Astrocyte (in vitro differentiated cells and primary cell): ENCODE measurements at places on chromosomes 5 and 9. TPM values are rescaled to one million over a fixed set of nuclear protein-coding genes. Genes with fewer than 3 reads are reported as not detected.

ACTBL2 gene
- 11.6 and 11.8 TPM in 2 replicates for total RNA-seq

DNA sequence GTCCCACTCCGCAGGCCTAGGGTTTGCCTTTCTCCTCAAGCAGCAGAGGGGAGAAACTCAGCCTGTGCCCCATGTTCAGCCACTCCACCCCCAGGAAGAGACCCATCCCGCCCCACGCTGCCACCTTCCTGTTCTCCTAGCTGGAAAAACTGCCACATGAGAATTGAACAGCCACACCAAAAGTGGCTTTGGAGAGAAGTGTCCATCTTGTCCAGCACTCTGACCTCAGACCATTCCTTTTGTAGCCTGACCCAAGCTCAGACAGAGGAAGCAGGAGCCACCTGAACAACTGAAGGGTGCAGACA, 8.3 kb upstream of the SLC25A48 start:
- no peaks in the 10 kb centered on the region for H3K36me3 ChIP-seq
- DNase-seq, result no peak
- H3K27me3 ChIP-seq, result peaks cover 12% of the 10 kb centered on the region
- H3K4me1 ChIP-seq, result no peaks in the 10 kb centered on the region
- H3K4me3 ChIP-seq, result no peak overlapping the region
- H3K27ac ChIP-seq, result no peak overlapping the region

NIPAL4 gene
- 7.1 and 10.8 TPM in 2 replicates for total RNA-seq

DNA sequence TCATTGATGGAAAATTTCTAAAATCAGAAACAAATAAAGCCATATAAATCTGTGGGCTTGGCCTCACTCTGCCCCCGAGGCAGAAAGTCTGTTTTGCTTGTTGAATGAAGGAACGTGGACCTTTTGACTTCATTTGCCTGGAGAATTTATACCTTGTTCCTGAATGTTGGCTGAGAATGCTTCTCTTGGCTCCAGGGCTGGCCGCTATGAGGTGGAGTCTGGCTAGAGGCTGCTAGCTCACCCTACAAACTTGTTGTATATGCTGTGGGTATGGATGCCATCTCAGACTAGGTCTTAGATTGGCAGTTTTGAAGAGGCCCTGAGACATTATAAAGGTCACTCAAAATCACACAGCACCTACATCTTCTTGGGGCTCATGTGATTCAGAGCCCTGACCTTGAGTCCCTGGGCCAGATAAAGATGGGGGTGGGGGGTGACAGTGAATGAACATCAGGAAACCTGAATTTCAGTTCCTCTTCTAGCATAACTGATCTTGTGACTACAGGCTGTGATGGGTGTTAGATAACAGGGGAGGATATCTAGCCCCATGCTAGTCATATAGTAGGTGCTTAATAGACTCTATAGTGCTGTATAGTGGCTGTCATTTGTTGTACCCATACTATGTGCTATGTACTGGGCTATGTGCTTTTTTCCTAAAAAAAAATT, 2.8 kb downstream of the GM2A start:
- no peaks in the 10 kb centered on the region for H3K36me3 ChIP-seq
- H3K4me1 ChIP-seq, result peaks cover 7% of the 10 kb centered on the region
- H3K27me3 ChIP-seq, result no peaks in the 10 kb centered on the region
- no peak overlapping the region for H3K4me3 ChIP-seq
- no peak overlapping the region for H3K27ac ChIP-seq
- DNase-seq, result no peak

- H3K4me3 ChIP-seq, result no peak overlapping the region
- no peaks in the 10 kb centered on the region for H3K4me1 ChIP-seq
- no peaks in the 10 kb centered on the region for H3K27me3 ChIP-seq
- H3K27ac ChIP-seq, result no peak overlapping the region
- peak; percentile 26 for DNase-seq
Measured at GRCh38 chr9:4020038-4020754, 279.7 kb downstream of the GLIS3 start.

PTGDS gene
- 5.0 and 5.6 TPM in 2 replicates for total RNA-seq

DNA sequence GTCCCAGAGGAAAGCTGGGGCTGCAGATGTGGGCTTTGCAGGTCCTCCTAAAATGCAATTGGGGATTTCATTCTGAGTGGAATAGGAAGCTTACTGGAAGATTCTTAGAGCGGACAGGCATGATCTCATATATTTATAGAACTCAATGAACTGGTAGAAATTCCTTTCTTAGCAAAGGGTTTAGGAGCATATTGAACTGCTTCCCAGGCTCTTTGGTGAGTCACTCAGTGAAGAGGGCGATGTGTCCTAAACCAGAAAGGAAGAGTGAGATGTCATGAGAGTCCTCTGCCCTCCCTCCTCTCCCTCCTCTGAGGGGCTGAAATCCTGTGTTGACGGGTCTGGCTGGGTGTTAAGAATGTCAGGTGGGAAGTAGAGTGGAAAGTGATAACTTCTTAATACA, 26.3 kb upstream of the SEMA6A start:
- H3K4me1 ChIP-seq, result peaks cover 8% of the 10 kb centered on the region
- H3K4me3 ChIP-seq, result no peak overlapping the region

DNA sequence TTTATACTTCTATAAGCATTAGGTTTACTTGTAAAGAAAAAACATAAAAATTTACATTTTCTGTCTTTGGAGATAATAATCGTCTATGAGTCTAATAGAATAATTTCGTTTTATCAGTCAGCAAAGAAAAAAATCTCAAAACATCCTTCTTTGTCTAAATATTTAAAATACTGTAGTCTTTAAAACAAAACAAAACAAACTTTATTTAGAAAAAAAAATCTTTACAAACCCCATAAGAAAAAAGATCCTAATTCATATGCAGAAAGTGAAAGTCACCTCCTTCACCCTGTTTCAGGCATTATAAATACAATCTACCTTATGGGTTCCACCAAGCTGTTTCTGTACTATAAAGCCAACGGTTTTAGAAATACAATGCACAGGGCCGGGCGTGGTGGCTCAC, 5.6 kb downstream of the LARS1 start:
- H3K27me3 ChIP-seq, result no peaks in the 10 kb centered on the region
- no peak overlapping the region for H3K27ac ChIP-seq
- no peak overlapping the region for H3K4me3 ChIP-seq
- H3K4me1 ChIP-seq, result peaks cover 7% of the 10 kb centered on the region
- DNase-seq, result no peak
- H3K36me3 ChIP-seq, result peaks cover 10% of the 10 kb centered on the region

DNA sequence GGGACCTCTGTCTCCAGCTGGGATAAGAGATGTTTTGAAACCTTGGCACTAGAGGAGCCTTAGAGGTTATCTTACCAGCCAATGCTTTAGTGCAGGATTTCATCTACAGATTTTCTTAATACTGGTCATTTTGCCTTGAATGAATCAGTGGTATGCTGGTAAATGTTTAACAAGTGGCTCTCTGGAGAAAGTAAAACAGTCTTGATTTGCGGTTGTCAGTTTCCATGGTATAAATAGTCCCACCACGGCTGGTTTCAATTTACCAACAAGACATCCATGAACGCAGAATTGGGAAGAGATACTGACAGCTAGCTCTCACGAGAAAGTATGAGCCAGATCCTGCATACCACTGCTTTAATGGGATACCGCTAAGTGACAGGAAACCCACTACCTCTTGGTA, 56.7 kb upstream of the CXCL14 start:
- H3K4me3 ChIP-seq, result no peak overlapping the region
- no peak overlapping the region for H3K27ac ChIP-seq
- DNase-seq, result no peak
- no peaks in the 10 kb centered on the region for H3K36me3 ChIP-seq
- no peaks in the 10 kb centered on the region for H3K4me1 ChIP-seq

NDUFS6 gene
- 37.6 and 39.3 TPM in 2 replicates for total RNA-seq

OSMR gene
- 38.6 and 39.2 TPM in 2 replicates for total RNA-seq

DNA sequence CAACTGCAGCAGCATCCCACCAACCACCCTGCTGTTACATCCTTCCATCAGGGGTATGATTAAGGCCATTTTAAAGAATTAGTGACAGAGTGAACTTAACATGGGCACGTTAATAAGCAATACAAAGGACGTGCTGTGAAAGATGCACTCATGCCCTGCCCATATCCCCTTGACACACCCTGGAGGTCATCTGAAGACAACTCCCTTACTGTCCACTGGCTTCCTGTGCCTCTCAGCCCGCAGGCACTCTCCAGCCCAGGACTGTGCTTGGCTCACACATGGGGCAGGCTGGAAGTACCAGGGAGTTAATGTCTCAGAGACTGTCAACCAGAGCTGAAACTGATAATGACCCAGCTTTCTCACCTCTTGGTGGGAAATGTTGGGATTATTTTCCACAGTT, 81.8 kb downstream of the TRIM36 start:
- no peaks in the 10 kb centered on the region for H3K27me3 ChIP-seq
- DNase-seq, result no peak
- no peak overlapping the region for H3K27ac ChIP-seq
- H3K36me3 ChIP-seq, result no peaks in the 10 kb centered on the region
- no peaks in the 10 kb centered on the region for H3K4me1 ChIP-seq

DNA sequence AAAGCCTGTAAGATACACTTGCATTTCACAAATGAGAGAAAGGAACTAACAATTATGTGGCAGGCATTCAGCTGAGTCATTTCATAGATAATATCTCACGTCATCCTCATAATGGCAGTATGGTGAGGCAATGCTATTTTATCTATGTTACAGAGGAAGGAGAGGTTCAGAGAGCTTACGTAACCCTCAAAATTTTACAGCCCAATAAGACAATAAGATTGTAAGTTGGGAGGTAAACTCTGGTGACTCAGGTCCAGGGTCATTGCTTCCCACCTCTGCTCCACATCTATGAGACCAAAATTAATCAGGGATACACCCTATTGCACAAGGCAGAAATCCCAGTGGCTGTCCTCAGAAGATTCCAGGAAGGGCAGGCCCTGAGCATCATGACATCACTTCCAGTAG, 309.7 kb downstream of the NSG2 start:
- no peaks in the 10 kb centered on the region for H3K36me3 ChIP-seq
- H3K4me1 ChIP-seq, result no peaks in the 10 kb centered on the region
- H3K4me3 ChIP-seq, result no peak overlapping the region
- peak; percentile 98 for DNase-seq
- no peak overlapping the region for H3K27ac ChIP-seq
- no peaks in the 10 kb centered on the region for H3K27me3 ChIP-seq

- H3K36me3 ChIP-seq, result no peaks in the 10 kb centered on the region
- H3K4me1 ChIP-seq, result no peaks in the 10 kb centered on the region
- no peak overlapping the region for H3K4me3 ChIP-seq
- H3K27me3 ChIP-seq, result no peaks in the 10 kb centered on the region
- no peak overlapping the region for H3K27ac ChIP-seq
Measured at GRCh38 chr9:132061526-132061925, 18.1 kb downstream of the MED27 start.

SUSD3 gene
- not detected in 2 replicates for total RNA-seq

LCN1 gene
- total RNA-seq, result not detected in 2 replicates

GRCh38 chr9:110933350-110934001, 104.8 kb downstream of the LPAR1 start:
- peaks cover 7% of the 10 kb centered on the region for H3K4me1 ChIP-seq
- no peak overlapping the region for H3K4me3 ChIP-seq
- DNase-seq, result no peak

- no peaks in the 10 kb centered on the region for H3K4me1 ChIP-seq
- no peak overlapping the region for H3K27ac ChIP-seq
- H3K36me3 ChIP-seq, result peaks cover 5% of the 10 kb centered on the region
- no peaks in the 10 kb centered on the region for H3K27me3 ChIP-seq
- no peak overlapping the region for H3K4me3 ChIP-seq
Measured at GRCh38 chr9:18507151-18507550, 33.2 kb downstream of the ADAMTSL1 start.

- H3K27ac ChIP-seq, result no peak overlapping the region
- peaks cover 16% of the 10 kb centered on the region for H3K4me1 ChIP-seq
- H3K4me3 ChIP-seq, result no peak overlapping the region
- H3K27me3 ChIP-seq, result no peaks in the 10 kb centered on the region
Measured at GRCh38 chr9:92608909-92609445, 61.0 kb downstream of the IPPK start.

ANKRD31 gene
- 0.07 and 0.14 TPM in 2 replicates for total RNA-seq

- H3K27me3 ChIP-seq, result no peaks in the 10 kb centered on the region
- no peak overlapping the region for H3K27ac ChIP-seq
- no peak for DNase-seq
- H3K4me1 ChIP-seq, result no peaks in the 10 kb centered on the region
- no peak overlapping the region for H3K4me3 ChIP-seq
Measured at GRCh38 chr5:2201011-2201410, 318.3 kb upstream of the IRX4 start.

TEX48 gene
- total RNA-seq, result not detected in 2 replicates

SMIM33 gene
- not detected in 2 replicates for total RNA-seq

GRCh38 chr5:134258896-134259295, 33.0 kb upstream of the PPP2CA start:
- no peak for DNase-seq
- H3K4me1 ChIP-seq, result peaks cover 8% of the 10 kb centered on the region
- no peak overlapping the region for H3K27ac ChIP-seq
- no peak overlapping the region for H3K4me3 ChIP-seq
- H3K27me3 ChIP-seq, result no peaks in the 10 kb centered on the region

DBH gene
- total RNA-seq, result not detected in 2 replicates

- H3K4me3 ChIP-seq, result no peak overlapping the region
- H3K27me3 ChIP-seq, result no peaks in the 10 kb centered on the region
- no peaks in the 10 kb centered on the region for H3K4me1 ChIP-seq
- H3K36me3 ChIP-seq, result no peaks in the 10 kb centered on the region
Measured at GRCh38 chr5:169015991-169016390, 284.9 kb downstream of the SLIT3 start.

DNA sequence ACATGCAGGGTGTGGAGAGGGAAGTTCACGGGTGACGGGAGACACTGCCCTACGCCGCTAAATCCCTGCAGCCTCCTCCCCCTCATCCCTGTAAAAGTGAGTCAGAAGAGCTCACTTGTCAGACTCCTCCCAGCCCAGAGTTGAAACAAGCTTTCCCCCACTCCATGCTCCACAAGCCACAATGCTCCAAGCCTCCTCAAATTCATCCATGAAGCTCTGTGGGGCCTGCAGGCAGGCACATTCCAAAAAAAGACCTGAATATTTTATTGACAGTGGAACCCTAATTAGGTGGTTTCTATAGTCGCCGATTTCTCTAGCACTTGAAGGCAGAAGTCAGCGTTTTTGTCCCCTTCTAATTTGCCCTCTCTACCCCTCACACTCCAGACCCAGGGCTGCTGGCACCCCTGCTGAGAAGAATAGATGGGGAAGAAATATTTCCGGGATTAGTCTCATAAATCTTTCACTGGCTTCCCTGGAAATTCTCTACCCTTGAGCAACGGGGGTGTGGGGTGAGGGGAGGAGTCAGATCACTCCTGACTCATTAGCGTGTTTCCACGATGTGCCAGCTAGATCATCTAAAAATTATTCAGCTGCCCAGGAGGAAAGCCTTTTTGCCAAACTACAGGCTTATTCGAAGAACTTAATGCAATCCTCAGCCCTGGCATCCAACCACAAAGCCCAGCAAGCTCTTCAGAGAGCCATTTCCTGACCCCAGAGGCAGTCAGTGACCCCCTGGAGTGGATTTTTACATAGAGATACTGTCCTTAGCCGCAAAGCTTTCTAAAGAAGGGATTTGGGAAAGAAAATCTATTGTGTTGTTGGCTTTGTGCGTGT, 97.1 kb downstream of the ENC1 start:
- peaks cover 33% of the 10 kb centered on the region for H3K4me1 ChIP-seq
- H3K27me3 ChIP-seq, result no peaks in the 10 kb centered on the region
- DNase-seq, result peak; percentile 94
- H3K27ac ChIP-seq, result peak overlapping the region; percentile 92
- H3K36me3 ChIP-seq, result no peaks in the 10 kb centered on the region
- H3K4me3 ChIP-seq, result peak overlapping the region; percentile 40
